ENCODE measurements at places on chromosomes 11 and 22. TPM values are rescaled to one million over a fixed set of nuclear protein-coding genes. Genes with fewer than 3 reads are reported as not detected.

Gene GVQW3
- total RNA-seq: 0.83 TPM

Gene SNX32
- total RNA-seq: 0.39 TPM

Gene SCGB1D2
- not detected for total RNA-seq

DNA sequence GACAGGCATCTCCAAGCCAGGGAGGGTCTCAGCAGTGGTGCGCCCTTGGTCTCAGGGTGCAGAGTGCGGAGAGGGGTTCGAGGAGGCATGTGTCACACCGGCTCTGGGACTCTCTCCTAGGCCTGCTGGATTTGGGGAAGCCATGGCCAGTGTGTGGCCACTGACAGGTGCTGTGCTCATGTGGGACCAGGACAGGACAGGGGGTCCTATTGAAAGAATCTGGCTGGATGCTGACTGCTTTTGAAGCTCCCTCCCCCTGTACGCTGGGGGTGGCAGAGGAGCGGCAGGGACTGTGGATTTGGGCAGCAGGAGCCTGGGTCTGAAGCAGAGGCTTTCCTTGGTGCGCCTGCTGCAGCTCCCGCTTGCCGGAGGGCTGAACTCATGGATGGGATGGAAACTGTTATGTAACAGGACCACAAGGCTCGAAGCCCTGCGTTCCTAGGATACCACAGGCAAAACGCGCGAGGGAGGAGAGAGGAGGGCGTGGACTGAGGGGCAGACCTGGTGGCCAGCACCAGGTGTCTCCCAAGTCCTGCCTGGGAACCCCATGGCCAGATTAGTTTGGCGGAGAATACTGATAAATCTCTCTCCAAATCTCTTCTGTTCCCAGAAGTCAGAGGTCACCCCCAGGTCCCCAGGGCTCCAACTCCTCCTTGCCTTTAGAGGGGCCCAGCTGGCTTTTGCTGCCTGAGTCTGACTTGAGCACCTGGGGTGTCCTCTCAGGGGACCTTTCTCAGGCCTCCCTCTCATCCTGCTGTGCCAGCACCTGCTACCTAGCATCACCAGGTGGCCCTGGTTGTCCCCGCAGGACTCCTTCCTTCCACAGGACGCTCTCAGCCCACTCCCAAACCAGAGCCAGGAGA lies 13.8 kb upstream of the TEF start:
- DNase-seq: no peak

GRCh38 chr11:114228435-114229411 lies 67.5 kb upstream of the NNMT start:
- DNase-seq: no peak

DNA sequence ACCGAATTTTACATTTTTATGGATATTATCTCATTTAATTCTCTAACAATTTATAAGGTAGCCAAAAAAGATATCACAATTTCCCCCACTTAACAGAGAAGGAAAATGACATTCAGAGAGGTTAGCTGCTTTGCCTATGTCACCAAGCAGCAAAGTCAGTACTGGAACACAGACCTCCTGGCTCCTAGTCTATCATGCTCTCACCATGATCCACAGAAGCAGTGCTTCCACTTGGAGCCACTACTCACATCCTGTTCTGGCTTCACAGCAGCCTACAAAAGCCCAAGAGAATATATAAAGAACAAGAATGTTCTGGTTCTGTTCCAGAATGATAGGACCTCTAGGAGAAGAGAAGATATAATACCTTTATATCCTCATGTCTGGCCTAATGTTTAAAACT lies 59.5 kb upstream of the SCUBE2 start:
- no peak for DNase-seq

- no peak for DNase-seq
Observed at GRCh38 chr11:66665369-66665768, 12.3 kb downstream of the RBM4B start.

DNA sequence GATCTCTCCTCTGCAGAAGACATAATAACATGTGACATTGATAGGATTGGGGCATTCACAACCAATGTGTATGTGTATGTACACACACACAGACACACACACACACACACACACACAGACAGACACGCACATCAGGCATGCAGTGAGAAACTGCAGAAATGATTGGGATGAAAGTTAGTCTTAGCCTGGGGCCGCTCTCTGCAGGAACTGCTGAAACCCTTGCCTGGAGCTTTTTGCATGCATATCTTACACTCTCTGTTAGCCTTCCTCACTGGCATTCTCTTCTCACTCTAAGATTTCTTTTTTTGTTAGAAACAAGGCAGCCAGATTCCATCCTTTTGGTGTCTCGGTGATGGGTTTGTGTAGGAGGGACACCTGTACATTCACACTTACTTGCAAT lies 337.9 kb downstream of the NELL1 start:
- no peak for DNase-seq

DNA sequence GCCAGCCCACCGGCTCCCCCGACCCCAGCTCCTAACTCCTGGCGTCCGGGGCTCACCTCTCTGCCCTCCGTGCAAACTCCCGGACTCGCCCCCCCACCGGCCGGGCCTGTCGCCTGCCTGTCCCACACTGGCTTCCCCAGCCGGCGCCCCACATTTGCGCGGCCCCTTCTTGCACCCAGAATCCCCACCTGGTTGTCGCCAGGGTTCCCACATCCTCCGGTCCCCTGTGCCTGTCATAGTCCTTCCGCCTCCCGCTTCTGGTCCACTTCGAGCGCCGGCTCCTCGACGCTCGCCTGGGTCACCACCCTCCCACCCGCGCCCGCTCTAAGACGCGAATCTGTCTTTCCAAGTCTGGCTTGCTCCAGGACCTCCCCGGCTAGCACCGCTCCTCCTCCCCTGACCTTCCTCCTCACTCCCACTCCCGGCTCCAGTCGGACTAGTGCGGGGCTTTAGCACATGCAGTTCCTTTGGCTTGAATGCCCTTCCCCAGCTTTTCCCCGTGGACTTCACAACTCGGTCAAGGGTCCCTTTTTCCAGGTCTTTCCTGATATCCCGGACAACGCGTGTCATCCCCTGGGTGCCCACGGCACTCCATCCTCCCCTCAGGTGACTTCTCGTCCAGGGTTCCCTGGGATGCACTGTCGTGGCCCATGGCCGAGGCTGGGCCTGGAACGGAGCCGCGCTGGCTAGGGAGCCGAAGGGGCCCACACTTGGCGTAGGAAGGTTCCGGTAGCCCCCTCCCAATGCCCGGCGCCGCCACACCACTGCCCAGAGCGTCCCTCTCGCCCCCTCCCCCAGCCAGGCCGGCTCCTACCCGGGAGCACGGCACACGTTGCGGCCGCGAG lies 635 bp downstream of the SCARF2 start:
- DNase-seq: no peak

GRCh38 chr11:96215826-96216225 lies 127.2 kb downstream of the MAML2 start:
- DNase-seq: no peak

DNA sequence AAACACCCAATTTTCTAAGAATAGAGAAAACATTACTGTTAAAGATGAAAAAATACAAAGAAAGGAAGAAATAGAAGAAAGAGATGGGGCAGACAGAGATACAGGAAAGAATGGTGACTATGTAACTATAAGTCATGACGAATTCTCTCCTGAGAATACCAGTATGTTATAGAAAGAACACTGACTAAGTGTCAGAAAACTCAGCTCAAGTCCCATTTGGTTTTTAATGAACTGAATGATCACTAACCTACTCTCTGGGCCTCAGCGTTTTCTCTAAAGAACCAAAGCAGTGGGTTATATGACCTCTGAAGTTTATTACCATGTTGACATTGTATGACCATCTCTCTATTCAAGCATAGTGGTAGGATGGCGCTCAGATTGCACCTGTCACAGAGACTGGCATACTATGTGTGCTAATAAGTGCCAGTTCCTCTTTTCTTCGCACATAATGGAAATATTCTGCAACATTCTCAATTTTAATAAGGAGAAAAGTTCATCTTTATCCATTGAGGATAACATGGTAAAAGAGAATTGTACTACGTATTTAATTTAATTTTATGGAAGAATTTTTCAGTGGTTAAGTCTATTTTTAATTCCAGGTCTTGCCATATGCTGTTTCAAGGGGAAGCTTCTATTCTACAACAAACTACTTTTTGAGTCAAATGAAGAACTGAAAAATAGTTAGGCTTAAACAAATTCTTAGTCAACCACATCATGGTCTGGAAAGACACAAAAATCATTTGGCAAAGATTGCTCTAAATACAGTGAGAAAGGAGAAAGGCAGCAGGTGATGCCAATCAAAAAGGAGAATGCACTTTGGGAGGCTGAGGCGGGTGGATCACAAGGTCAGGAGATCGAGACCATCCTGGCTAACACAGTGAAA lies 25.0 kb upstream of the EED start:
- no peak for DNase-seq

- no peak for DNase-seq
Observed at GRCh38 chr11:125514336-125515101, 18.5 kb upstream of the FEZ1 start.

All from heart left ventricle (tissue), 16 donors.